ENCODE measurements at places on chromosomes 5 and 9.

DNA sequence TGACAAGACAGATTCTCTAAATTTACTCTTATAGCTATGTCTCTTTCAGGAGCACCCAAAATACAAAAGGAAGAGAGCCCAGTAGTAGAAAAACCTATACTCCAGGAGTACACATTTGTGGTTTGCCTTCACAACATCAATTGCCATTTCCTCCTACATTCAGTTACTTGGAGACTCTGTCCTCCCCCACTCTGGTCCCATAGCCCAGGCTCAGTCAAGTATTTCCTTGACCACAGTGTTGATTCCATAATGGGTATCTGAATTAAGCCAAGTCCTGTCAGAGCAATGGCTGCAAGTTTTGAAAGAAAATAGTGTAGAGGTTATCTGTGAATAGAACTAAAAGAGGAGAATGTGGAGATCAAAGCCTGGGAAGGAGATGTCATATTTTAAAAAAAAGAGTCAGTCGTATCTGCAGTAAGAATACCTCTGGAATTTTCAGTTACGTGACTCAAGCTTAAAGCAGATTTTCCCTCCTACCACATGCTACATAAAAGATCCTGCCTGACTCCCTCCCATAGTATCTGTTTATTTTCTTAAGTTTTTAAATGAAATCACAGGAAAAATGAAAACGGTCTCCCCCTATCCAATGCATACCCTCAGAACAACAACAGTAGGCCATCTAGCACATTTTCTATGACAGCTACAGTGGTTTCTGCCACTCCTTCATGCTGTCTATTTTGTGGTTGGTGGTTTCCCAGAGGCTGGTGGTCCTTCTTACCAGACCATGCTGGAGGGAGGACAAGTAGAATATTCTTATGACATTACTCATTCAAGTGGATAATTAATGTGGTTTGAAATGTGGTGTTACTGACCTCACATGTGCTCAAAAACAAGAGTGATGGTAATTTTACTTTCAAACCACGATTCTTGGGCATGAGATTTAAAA is 249.7 kb upstream of the TMEM161B start:
- no peak for DNase-seq

GRCh38 chr5:36240779-36241630 is 720 bp downstream of the NADK2 start:
- peak; percentile 40 for DNase-seq

DNA sequence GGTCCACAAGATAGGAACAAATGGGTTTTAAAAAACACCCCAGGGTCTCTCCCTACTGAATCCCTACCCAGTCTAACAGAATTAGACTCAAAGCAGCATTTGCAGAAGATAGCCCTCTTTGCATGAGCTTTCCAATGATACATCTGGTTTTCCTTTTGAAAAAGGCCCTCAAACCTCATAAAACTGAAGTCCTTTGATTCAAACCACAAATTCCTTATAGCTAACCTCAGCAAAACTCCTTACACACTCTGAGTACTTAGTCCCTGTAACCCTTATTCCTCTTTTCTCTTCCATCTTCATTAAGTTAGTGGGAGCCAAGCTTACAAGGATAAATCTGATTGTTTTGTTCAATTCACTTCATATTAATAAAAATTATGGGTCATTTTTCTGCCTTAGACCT is 90.5 kb upstream of the TNC start:
- DNase-seq: no peak

DNA sequence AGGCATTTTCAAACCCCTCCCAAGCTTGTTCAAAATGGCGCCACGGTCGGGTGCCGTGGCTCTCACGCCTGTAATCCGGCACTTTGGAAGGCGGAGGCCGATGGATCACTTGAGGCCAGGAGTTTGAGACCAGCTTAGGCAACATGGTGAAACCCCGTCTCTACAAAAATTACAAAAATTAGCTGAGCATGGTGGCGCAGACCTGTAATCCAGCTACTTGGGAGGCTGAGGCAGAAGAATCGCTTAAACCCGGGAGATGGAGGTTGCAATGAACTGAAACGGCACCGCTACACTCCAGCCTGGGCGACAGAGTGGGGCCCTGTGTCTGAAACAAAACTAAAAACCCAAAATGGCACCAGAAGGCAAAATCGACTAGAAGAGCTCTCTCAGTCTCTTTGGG is 142.0 kb downstream of the MTX3 start:
- DNase-seq: no peak

GRCh38 chr5:127290019-127290945 is at the start of gene MEGF10:
Gene MEGF10 (plus strand): TSS chr5:127290796. CDS start chr5:127331309, 40,513 bp downstream.
- DNase-seq: no peak

GRCh38 chr5:88045931-88046461 is 222.6 kb downstream of the TMEM161B start:
- no peak for DNase-seq

DNA sequence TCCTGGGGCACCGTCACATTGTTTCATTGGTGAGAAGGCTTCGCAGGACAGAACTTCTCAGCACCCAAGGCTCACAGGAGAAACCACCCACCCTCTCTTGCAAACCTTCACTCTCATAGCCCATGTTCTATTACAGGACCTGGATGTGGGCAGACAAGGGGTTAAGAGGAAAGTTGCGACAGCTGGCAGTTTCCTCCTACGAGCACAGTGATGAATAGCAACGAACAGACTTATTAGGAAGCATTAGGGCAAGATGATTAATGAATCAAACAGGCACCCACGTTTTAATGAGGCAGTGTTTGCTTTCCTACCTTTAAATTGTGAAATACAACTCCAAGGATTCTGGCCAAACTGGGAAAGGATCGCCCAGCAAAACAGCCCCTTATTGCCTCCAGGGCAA is 339.3 kb downstream of the DRD1 start:
- DNase-seq: no peak

GRCh38 chr9:29616844-29617243 is 2043.6 kb upstream of the C9orf72 start:
- DNase-seq: no peak

DNA sequence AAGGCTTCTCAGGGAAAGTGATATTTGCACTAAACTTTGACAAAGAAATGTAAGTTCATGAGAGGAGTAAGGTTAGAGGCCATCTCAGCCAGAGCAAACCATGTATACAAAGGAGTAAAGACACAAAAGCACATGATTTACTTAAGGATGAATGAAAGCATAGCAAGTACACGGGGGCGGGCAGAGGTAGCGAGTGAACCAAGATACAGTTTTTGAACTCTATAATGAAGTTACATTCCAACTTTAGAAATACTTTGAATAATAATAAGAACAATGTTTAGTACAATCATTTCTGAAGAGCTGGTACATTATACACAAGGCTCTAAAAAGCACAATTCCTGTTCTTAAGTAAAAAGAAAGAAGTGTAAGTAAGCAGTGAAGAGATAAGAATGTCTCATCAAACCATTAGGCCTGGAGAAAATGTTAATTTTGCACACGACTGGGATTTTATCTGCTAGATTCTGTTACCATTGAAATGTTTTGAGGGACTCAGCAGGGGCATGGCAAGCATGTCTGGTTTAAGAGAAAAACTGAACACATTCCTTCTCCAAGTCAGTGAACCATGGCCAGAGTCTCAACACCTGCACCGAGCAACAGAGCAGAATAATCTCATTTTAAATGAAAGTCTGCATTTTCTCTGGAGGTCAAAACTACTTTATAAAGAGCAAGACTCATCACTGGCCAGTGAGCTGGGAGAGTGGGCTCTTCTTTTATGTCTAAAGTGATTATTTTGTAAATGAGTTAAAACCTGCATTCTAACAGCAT is 147.6 kb upstream of the TRPM3 start:
- DNase-seq: no peak

GRCh38 chr9:117191504-117192261 is 223.2 kb downstream of the ASTN2 start:
- no peak for DNase-seq

DNA sequence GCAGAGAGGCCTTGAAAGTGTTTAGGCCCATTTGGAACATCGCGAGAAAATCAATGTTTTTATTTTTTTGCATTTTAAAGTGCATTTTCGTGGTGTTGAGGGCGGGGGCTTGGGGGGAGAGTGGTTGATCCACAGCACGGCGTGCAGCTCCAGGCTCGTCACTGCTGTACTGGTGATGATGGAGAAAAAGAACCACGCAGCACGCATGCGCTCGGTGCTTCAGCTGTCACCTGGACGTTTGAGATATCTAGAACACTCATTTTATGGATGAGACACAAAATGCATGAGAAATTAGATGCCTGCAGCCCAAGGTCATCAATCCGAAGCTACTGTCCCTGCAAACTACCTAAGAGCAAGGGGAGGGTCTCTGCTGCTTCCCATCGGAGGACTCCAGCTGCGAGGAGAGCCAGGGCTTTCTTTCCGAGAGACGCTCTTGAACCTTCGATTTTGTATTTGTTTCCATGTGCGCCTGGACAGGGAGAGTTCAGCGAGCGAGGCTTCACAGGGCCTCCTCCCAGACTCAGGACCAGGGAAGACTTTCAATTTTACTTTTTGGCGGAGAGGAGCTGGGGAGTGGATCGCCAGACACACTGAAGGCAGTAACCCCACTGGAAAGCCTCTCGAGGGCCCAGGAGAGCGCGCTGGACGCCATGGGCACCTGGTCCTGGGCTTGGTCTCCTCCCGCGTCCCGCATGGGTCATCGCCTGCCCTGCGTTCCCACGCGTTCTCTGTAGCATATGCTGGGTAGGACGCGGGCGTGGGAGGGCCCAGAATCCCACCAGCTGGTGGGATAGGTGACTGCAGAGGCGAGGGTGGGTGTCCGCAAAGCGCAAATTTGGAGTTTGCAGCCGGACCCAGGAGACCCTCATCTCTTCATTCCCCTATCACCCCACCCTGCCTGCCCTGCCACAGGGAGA is 2.5 kb downstream of the DMRT2 start:
- DNase-seq: no peak

- DNase-seq: no peak
These were observed 339.7 kb downstream of the NTRK2 start for GRCh38 chr9:85009251-85009650.

GRCh38 chr9:34363619-34364351 is 12.9 kb downstream of the MYORG start:
- no peak for DNase-seq

- no peak for DNase-seq
These were observed 295.9 kb downstream of the PSAT1 start for GRCh38 chr9:78592811-78593210.

GRCh38 chr5:37665889-37666288 is 174.0 kb downstream of the GDNF start:
- DNase-seq: peak; percentile 72

- DNase-seq: no peak
These were observed 65.3 kb downstream of the LMX1B start for GRCh38 chr9:126678989-126679388.

Data from NCI-H1105 treated with DMSO at 0.1 percent for 48 hours (cell line).